ENCODE measurements at places on chromosomes 4 and X. TPM values are rescaled to one million over a fixed set of nuclear protein-coding genes. Genes with fewer than 3 reads are reported as not detected.

RAPGEF2 gene
- polyA plus RNA-seq: 0.46 TPM

PABPC1L2B gene
- not detected for polyA plus RNA-seq

RBMXL3 gene
- not detected for polyA plus RNA-seq

GABRG1 gene
- polyA plus RNA-seq: not detected

CLDN24 gene
- polyA plus RNA-seq: not detected

RBMX2 gene
- 23.7 TPM for polyA plus RNA-seq

SRPX2 gene
- polyA plus RNA-seq: not detected

CSAG3 gene
- not detected for polyA plus RNA-seq

DCX gene
- not detected for polyA plus RNA-seq

VCX gene
- polyA plus RNA-seq: not detected

DGKK gene
- not detected for polyA plus RNA-seq

TLR3 gene
- not detected for polyA plus RNA-seq

EREG gene
- not detected for polyA plus RNA-seq

TEX11 gene
- not detected for polyA plus RNA-seq

PABPC4L gene
- not detected for polyA plus RNA-seq

DKK2 gene
- polyA plus RNA-seq: not detected

RAB9B gene
- 0.18 TPM for polyA plus RNA-seq

CACNA1F gene
- 0.10 TPM for polyA plus RNA-seq

EMCN gene
- polyA plus RNA-seq: not detected

SPATA18 gene
- 0.11 TPM for polyA plus RNA-seq

XKRX gene
- polyA plus RNA-seq: 2.8 TPM

CFP gene
- polyA plus RNA-seq: not detected

ARSJ gene
- not detected for polyA plus RNA-seq

Data from naive B cell (primary cell).